ENCODE measurements at places on chromosomes 3 and 15.

DNA sequence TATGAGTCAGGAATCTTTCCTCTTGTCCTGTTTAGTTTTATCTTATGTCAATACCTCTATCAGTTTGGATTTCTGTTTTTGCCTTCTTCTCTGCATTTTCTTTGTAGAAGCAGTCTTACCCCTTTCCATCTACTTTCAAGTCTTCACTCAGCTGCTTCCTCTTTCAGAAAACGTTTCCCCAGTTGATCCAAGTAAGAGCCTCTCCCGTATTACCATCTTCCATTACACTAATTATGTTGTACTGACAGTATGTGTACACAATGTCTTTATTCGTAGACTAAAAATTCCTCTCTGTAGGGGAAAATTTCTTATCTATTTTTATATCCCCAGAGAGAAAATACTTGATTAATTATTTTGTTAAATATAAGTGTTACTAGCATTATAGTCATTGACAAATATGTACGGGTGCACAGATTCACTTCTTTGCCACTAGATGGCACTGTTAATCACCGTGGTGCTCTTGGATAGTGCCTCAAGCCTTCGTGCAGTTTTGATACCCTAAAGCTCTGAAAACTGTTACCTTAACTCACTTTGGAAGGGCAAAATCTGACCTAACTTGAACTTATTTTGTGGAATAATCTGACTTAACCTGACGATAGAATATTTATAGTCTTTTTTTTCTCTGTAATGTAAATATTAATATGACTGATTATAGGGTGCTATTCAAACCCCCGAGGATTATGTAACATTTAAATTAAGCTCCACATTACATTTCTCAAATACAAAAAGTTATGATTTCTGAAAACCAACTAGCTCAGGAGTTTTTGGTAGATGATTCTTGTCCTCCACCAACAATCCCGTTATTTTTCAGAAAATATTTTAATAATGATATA, 74.2 kb upstream of the POU1F1 start:
- no peak for DNase-seq

DNA sequence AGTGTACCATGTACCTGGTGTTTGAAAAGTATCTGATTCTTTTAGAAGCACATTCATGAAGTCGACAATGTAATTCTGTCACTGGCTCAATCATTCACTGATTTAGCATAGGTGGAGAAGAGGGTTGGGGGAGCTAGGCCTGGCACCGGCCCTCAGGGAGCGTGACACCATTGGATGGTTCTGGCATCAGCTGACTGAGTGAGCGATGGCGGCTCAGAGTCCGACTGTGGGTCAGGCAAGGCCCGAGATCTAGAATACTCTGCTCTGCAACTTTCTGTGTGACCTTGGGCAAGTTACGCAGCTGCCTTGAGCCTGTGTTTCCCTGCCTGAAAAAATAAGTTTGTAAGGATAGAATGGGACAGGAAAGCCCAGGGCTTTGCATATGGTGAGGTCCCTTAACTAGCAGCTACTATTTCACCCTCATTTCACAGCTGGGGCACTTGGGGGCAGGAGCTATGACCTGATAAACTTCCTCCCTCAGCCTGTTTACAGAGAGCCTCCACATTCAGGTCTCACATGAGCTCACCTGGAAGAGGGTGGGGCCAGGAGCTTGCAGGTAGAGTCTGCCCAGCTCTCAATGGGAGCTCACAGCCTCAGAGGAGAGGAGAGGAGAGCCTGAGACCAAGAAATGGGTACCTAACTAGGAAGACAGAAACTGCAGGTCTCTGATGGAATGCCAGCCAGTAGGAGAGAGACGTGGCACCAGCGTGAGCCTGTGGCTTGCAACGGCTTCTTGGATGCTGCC, 153.7 kb upstream of the TLE3 start:
- DNase-seq: no peak

GRCh38 chr3:95705786-95706418, 1108.5 kb upstream of the EPHA6 start:
- peak; percentile 3 for DNase-seq

- DNase-seq: no peak
These were observed 93.2 kb upstream of the IL12A start for GRCh38 chr3:159895430-159895829.

GRCh38 chr3:68973639-68974038, 39.8 kb downstream of the EOGT start:
- DNase-seq: no peak

- no peak for DNase-seq
These were observed 119.5 kb upstream of the LRIG1 start for GRCh38 chr3:66620296-66620695.

GRCh38 chr3:45414823-45415222, 26.4 kb downstream of the LARS2 start:
- DNase-seq: no peak

DNA sequence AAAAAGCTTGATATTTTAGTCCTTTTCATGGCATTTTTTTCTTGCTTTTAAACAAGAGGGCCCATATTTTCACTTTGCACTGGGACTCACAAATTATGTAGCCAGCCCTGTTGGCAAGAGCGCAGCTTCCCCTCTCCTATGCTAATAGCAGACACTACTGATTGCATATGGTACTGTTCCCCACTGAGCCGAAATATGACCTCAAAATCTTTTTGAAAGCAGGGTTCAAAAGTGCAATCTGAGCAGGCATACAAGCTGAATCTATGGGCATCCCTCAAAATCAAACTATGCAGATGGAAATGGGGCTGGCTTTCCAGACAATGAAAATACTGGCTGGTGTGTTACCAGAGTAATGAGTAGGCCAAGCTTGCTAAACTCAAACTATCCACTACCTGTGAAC, 225.2 kb upstream of the SETMAR start:
- DNase-seq: no peak

DNA sequence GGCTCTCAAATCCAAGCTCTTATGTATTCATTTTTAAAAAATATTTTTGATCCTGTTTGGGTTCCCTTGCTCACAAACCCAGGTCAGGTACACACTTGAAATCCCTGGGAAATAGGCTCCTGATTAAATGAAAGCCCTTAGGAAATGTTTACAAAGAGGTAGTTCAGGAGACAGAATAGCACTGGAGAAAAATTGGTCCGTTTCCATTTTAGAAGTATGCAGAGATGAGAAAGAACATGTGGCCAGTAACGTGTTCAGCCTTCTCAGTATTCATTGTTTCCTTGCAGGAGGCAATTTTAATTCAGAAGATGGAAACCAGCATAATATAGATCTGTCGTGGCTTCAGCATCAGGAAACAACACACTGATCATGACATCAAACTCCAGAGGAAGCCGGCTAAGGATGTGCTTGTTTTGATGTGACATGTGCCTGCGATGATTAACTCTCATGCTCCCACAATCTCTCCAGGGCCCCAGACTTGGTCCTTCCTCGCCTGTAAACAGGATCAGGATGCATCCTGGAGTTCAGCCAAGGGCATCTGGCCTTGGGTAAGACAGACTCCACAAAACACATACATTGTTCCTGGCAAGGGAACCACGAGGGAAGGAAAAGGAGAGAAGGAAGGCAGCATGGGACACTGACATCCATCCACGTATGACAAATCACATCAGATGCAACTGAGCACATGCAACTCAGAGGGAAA, 350.5 kb upstream of the THBS1 start:
- no peak for DNase-seq

DNA sequence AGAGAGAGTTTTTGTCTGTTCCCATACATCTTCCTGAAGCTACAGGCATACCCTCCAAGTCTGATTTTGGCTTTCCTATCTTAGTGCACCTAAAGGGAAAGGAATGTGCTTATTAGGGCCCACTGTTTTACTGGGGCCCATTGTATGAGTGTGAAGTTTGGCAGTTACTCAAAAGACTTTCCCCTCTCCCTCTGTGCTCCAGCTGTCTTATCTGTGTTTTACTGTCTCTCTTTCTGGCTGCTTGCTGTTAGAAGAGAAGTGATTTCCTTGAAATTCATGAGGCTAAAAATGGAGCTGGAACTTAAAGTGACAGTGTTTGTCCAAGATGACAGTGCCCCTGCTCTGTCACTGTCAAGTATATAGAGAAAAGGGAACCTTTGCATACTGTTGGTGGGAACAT, 436.2 kb downstream of the OCA2 start:
- no peak for DNase-seq

DNA sequence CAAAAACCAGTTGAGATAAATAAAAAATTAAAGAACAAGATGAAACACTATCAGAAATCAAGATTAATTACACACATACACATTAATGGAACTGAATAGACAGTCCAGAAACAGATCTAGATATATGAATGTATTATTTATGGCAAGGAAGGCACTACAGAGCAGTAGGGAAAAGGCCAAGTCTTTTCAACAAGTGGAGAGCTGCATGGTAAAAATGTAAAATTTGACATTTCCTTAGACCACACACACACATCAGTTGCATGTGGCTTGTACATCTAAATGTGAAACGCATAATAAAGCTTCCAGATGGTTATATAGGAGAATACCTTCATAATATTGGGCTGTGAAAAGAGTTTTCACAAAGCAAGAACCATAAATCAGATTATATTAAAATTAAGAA, 57.8 kb upstream of the ASB14 start:
- no peak for DNase-seq

DNA sequence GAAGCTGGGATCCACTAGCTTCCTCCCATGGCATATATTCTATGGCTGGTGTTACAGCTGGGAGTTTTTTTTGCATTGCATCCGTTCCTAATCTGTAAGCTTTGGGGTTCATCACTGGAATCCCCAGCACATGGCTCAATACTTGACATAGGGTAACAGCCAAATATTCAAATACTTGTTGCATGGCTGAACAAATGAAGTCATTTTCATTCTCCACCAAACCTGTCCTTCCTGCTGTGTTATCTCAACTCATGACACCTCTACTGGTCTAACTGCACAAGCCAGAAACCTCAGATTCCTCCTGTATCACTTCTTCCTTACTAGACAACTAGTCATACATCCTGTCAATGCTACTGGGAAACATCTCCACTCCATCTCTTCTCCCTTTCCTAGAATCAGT, 43.4 kb downstream of the ST3GAL6 start:
- no peak for DNase-seq

DNA sequence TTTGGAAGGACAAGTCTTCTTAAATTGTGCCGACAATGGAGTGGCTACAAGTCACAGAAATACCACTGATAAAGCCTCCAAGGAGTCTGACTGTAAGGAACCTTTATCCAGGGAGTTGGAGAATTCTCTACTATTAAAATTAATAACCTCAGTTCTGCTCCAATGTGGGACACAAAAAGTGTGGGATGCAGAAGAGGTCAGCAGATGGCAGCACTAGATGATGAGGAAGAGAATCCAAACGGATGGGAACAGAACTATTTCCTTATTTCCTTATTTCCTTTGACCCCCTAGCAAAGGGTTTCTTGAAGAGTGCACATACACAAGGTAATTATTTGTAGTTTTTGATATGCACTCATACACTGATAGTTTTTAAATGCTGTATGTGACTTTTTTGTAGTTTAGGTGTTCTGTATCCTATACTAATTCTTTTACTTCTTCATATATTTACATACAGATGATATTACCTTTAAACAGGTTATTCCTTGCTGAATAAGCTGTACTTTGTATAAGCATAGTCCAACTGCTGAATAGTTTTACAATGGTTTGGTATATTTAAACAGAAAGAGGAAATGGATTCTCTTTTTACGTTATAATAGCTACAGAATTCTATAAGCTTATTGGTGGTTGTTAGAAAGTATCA, 25.6 kb upstream of the NLGN1 start:
- no peak for DNase-seq

DNA sequence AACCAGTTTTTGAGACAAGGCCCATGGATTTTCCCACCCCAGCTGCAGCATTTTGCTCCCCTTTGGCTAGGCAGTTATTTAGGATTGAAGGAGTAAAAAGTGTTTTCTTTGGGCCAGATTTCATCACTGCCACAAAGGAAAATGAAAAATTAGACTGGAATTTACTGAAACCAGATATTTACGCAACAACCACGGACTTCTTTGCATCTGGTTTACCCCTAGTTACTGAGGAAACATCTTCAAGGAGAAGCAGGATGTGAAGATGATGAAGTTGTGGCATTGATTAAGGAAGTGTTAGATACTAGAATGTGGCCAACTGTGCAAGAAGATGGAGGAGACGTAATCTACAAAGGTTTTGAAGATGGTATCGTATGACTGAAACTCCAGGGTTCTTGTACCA, 165.2 kb upstream of the MYRIP start:
- no peak for DNase-seq

DNA sequence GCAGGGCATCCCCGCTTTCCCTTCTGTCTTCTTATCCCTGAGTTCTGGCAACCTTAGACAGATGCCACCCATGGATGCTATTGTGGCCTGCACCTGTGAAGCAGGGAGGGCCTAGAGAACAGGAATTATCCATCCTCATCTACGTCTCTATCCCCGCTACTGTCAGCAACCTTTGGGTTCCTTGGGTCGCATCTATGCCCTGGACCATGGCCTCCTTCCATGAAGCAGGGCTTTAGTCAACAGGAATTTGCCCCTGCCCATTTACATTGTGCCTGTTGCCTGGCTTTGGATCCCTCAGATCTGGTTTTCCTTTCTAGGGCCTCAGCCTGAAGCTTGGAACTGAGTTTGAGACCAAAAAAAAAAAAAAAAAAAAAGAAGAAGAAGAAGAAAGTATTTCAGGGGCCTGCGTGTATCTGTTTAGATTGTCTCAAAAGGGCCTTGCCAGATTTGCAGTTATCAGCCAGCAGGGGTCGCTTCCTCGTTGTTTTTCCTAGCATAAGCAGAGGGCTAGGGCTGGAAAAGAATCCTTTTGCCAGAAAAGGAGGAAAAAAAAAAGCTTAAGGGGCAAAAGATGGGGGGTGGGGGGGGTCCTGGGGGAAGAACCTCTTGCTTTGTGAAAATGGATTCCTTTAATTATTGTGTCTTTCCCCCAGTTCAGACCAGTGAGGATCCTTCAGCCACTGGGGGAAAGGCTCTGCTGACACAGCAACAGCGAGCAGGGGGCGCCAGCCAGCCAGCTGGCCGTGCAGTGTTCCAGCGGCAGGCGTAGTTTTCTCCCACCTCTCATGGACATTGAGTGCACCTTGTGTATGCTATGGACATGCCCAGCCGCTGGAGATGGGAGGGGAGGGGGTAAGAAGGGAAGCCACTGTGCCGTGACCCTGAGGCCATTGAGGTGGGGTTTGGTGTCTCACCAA, 65.7 kb upstream of the ALDH1L1 start:
- no peak for DNase-seq

DNA sequence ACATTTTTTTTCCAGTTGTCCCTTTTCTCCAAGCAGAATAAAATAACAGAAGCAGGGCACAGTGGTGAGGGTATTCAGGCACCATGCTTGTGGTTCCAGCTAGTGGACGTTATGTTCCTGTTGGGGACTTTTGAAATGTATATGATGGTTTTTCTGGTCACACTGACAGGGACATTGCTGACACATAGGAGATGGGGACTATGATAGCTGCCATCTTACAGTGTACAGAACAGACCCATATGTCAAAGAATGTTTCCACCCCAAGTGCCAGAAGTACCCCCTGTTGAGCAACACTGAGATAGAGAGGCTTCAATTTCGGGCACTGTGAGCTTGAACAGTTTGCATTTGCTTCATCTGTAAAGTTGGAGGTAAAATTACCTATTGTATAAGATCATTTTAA, 38.6 kb downstream of the MCTP2 start:
- no peak for DNase-seq

DNA sequence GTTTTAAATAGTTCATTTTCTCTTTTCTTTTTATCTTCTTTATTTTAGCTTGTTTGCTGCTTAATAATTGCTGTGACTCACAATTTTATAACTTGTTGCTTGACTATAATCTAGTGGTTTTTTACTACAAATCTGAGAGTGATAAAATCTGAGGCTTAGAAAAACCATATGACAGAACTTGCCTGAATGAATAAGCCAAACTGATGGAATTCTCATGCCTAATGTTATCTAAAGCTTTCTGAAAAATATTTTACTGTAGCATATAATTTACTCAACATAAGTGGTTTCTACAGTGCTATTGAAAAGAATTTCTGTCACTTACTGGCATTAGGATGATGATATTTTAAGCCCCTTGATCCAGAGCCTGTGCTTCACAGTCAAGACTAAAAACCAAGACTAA, 175.1 kb downstream of the VGLL3 start:
- no peak for DNase-seq
